ENCODE measurements at places on chromosomes 3 and 15. TPM values are rescaled to one million over a fixed set of nuclear protein-coding genes. Genes with fewer than 3 reads are reported as not detected.

Gene SEMA3B
- total RNA-seq, result 18.6 TPM

Gene PLOD2
- total RNA-seq, result 180 TPM

Gene KAT2B
- 21.3 TPM for total RNA-seq

Gene GOLGA6L24
- total RNA-seq, result not detected

Gene CASR
- total RNA-seq, result not detected

Gene DUOXA2
- not detected for total RNA-seq

Gene RCCD1
- 5.4 TPM for total RNA-seq

Gene GTF2A2
- 31.1 TPM for total RNA-seq

Gene DOCK3
- 2.5 TPM for total RNA-seq

Gene GASK1A
- 14.6 TPM for total RNA-seq

Gene ROPN1
- total RNA-seq, result not detected

Gene SCN11A
- 0.56 TPM for total RNA-seq

Gene IGSF10
- total RNA-seq, result 7.0 TPM

Gene LRRIQ4
- total RNA-seq, result not detected

Gene KIF23
- 1.6 TPM for total RNA-seq

Gene ALS2CL
- total RNA-seq, result 30.6 TPM

Gene FBN1
- 152 TPM for total RNA-seq

Gene CFAP92
- total RNA-seq, result 1.1 TPM

Gene LDHAL6B
- not detected for total RNA-seq

Gene CELSR3
- total RNA-seq, result 2.2 TPM

Gene PTPRG
- 90.0 TPM for total RNA-seq

Gene SOX14
- total RNA-seq, result not detected

Gene AGBL1
- total RNA-seq, result not detected

Gene GUCA1C
- not detected for total RNA-seq

Gene STRIT1
- total RNA-seq, result not detected

Gene RARB
- total RNA-seq, result 3.2 TPM

Gene MAN2C1
- total RNA-seq, result 170 TPM

Gene GLDN
- 31.5 TPM for total RNA-seq

Gene GNAT1
- total RNA-seq, result not detected

Gene SERINC4
- total RNA-seq, result not detected

Gene THRB
- 18.6 TPM for total RNA-seq

Gene EPHB1
- 0.75 TPM for total RNA-seq

Gene STAC
- 0.28 TPM for total RNA-seq

Gene LRRC15
- 0.37 TPM for total RNA-seq

Gene ANKRD63
- total RNA-seq, result not detected

Gene SCG3
- not detected for total RNA-seq

Gene CLN6
- total RNA-seq, result 15.6 TPM

Gene ARPP21
- total RNA-seq, result not detected

Gene DAPK2
- 12.0 TPM for total RNA-seq

Gene KLF13
- 63.7 TPM for total RNA-seq

Gene CCPG1
- 38.8 TPM for total RNA-seq

Gene GPR160
- total RNA-seq, result 5.5 TPM

Gene BBS4
- total RNA-seq, result 15.9 TPM

Gene IDH3A
- total RNA-seq, result 94.5 TPM
